NK-92 treated with Interleukin-12 subunit alpha and Interleukin-12 subunit beta, amount 100 ng/mL, for 24 hours (cell line): ENCODE measurements at places on chromosomes 7 and 10.

DNA sequence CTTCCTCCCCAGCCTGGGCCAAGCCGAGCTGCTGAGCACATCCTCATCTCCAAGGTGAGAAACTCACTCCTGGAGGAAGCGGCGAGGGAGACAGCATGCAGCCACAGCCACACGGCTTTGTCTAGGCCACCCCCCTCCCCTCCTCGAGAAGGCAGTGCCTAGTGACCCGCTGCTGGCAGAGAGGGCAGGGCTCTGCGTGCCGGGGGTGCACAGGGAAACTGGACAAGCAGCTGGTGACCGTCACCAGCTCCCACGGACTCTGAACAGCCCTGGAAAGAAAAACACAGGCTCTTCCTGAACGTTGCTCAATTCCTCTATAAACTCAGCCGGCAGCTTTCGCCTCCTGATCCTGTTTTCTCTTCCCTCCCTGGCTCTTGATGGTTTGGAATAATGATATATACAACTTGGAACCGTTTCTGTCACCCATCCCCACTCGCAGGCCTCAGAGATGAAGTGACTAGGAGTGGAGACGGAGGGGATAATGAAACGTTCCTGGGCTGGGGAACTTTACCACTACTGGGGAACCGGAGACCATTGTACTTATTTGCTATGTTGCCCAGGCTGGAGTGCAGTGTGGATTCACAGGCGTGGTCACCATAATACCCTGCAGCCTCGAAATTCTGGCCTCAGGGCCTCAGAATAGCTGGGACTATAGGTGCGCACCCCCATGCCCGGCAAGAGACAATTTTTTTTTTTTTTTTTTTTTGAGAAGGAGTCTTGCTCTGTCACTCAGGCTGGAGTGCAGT is 19.3 kb downstream of the PAPOLB start:
- no peak for DNase-seq

DNA sequence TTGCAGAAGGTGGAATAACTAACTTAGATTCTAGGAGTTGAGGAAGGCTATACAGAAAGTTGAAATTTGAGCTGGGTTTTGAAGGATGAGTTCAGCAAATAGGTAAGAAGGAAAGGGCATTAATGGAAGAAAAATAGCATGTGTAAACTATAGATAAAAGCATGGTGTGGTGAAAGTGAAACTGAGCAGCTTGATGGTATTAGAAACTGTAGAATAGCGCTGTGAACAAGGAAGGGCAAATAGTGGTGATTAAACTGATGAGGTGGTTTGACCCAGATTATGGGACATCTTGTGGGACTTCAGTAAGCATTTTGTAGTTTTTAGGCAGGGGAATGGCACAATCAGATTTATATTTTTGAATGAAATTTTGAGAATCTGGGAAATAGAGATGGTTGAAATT is 90.5 kb downstream of the EXOC6 start:
- no peak for DNase-seq

- no peak for DNase-seq
Measured at GRCh38 chr7:90841759-90842429, 245.8 kb downstream of the CDK14 start.

DNA sequence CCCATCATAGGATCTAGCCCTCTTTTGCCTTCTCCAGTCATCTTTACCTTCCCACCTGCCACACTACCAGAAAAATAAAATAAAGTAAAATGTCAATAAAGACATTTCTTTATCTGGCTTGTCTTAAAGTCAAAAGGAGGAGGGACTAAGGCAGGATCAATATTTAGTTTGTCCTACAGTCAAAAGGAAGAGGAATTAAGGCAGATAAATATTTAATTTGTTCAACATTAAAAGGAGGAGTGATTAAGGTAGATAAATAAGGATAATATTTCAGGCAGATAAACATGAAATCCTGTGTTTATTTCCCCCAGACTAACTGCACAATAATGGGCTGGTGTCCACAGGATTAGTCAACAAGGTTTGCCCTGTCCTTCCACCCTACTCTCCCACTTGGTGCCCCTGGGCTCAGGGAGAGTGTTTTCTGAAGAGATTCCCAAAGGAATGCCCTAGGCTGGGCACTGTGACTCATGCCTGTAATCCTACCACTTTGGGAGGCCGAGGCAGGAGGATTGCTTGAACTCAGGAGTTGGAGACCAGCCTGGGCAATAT is 18.3 kb upstream of the MSMB start:
- DNase-seq = no peak

DNA sequence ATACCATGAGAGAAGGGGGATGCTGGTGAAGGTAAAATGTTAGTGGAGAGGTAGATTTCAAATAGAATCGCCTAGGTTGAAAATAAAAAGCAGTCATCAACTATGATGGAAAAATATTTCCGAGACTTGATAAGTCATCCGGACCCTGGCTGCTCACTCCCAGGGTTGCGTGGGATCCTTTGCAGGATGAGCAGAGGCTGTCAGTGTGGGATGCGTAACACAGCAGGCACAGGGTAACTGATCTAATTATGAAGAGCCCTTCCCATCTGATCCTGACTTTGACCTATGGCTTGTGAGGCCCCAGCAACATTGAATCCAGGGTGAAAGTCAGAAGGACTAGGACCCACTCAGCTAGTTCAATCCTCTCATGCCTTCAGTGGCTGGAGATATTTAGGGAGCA is 236.9 kb downstream of the DPP6 start:
- no peak for DNase-seq

- no peak for DNase-seq
Measured at GRCh38 chr10:23069019-23069815, 26.2 kb upstream of the MSRB2 start.

GRCh38 chr7:17374654-17375053 is 76.2 kb downstream of the AHR start:
- no peak for DNase-seq

DNA sequence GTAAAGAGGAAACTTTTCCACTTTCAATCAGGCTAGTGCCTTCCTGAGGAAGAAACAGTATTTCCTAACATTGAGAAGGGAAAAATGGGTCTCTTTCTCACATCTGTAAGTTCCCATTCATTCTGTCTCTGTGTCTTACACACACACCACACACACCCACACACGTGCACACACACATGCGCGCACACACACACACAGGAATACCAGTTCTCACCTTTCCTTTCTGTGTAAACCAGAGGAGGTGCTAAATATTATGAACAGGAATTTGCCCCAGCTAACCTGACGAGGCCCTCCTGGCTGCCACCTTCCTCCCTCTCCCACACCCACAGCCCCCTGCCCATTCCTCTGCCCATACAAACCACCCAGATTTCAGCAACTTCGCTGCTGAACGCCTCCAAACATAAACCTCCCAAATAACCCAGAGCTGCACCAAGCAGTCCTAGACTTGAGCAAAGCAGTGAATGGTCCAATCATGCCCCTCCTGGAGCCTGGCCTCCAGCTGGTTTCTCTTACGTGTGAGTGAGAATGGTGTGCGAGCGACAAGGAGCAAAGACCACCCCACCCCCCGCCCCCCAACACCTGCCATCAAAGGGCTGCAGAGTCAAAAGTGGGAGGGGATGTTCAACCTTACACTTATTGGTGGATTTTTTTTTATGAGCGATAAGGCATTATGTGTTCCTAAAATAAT is 190.5 kb downstream of the HECW1 start:
- no peak for DNase-seq

GRCh38 chr7:44210107-44210506 is 9.3 kb downstream of the YKT6 start:
- no peak for DNase-seq

GRCh38 chr10:130775311-130775710 is 536.2 kb downstream of the TCERG1L start:
- no peak for DNase-seq

DNA sequence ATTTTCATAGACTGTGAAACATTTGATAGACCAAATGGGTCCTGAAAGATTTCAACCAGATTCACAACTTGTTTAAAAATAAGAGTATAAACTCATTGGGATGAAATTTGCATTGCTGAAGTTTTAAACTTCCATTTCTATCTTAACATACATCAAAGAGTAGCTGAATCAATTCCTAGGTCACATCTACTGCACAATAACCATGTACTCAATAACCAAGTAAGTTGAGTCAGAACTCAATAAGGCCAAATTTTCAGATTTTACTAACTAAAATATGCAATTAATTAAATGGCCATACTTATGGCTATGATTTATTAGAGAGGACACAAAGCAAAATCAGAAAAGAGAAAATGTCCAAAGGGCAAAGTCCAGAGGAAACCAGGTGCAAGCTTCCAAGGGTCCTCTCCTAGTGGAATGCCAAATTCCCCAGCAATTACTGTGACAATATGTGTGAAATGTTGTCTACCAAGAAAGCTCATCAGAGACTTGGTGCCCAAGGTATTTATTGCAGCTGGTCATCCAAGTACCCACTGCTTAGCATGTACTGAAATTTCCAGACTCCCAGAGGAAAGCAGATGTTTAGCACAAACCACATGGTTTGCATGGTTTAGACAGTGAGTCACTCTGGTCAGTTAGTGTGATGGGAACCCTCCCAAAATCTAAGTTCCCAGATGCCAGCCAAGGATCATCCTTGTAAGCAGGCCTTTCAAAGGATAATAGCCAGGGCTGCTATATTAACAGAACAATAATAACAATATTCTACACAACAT is 238.9 kb downstream of the IPMK start:
- no peak for DNase-seq

- no peak for DNase-seq
Measured at GRCh38 chr7:57375783-57376182, 74.2 kb upstream of the ZNF716 start.

- DNase-seq = no peak
Measured at GRCh38 chr7:15920953-15921352, 234.5 kb upstream of the MEOX2 start.

GRCh38 chr7:15839416-15840100 is 153.1 kb upstream of the MEOX2 start:
- DNase-seq = no peak

GRCh38 chr7:16954321-16954720 is 72.5 kb upstream of the AGR3 start:
- no peak for DNase-seq

DNA sequence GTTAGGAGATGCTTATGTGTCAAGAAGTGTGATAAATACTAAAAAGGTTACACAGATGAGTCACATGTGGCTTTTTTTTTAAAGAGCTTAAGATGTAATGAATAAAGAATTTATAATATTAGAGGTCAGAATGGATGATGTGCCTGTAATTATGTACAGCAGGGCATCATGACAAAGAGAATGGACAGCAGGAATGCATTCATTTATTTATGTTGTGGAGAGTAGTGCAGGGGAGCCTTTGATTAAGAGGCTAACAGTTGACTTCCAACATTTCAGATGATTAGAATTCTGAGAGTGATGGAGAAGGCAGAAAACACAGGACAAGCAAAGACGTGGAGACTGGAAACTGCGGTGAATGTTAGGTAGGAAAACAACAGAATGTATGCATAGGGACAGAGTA is 691.4 kb upstream of the POM121L12 start:
- no peak for DNase-seq
